ENCODE measurements at places on chromosomes 5 and 9. TPM values are rescaled to one million over a fixed set of nuclear protein-coding genes. Genes with fewer than 3 reads are reported as not detected.

- DNase-seq, result no peak
Observed at GRCh38 chr5:14309199-14309598, 166.1 kb downstream of the TRIO start.

DNA sequence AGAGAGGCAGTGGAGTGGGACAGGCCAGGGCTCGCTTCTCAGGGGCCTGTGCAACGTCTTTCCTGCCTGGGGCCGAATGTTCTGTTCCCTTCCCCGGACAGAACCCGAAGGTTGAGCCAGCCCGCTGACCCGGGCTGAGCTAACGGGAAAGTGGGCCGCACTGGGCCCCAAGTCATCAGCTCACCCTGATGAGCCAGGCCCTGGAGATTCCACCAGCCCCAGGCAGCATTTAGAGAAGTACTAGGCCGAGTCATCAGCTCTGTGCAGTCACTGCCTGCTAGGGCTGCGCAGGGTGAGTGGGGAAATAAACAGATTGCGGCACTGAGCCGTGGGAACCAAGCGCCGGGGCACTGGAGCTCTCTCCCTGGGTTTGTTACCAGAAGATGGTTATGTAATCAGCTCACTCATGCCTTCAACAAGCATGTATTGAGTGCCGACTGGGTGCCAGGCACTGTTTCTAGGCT is 29.1 kb upstream of the DUSP1 start:
- DNase-seq, result no peak

DNA sequence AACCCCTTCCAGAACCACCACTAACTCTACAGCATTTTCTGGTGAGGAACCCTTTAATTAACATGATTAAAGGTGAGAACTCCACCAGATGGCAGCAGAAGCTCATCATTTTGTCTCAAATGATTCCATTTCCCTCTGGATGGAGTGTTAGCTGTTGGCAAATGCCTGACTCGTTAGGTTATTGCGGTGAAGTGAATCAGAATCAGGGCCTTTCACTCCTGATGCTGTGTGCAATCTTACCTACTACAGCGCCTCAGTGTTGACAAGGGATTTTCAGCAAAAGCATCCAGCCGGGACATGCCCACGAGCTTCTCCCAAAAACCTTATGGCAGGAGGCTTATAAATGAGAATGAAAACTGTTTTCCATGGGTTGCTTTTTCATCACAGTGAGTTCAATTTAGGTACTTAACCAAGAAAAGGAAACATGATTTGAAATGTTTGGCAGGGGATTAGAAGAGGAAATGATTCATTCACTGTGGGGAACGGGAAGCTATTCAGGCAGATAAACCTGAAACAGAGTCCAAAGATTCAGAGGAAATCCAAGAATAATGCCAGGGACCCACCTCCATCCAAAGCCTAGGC is 48.0 kb upstream of the CAST start:
- peak; percentile 31 for DNase-seq

DNA sequence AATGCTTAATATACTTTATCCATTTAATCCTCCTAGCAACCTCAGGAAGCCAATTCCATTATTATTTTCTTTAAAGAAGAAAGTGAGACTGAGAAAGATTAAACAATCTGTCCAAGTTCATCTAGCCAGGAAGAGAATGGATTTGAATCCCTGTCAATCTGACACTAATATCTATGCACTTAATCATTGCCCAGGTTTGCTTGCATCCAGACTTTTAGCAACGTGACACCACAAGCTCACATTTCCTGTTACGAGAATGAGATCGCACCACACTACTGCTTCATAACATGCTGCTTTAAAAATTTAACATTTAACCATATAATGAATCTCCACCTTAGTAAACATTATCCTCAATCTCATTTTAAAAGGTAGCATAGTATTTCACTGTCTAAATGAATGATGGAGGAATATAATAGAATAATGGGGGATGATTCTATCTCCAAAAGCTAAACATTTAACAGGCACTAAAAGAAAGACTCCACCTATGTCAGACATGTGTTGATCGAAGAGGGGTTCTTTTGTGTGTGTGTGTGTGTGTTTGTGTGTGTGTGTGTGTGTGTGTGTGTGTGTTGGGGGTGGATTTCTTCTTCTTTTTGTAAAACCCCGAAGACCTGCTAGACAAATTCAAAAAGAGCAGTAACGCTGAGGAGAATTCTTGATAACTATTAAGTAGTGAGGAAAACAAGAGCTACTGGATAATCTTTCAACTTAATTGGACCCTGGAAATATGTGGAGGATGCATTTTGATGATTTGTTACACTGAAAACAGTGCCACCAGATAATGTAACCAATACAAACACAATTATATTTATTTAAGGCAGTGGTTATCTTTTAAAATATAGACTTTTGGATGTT is 138.7 kb upstream of the NR3C1 start:
- no peak for DNase-seq

DNA sequence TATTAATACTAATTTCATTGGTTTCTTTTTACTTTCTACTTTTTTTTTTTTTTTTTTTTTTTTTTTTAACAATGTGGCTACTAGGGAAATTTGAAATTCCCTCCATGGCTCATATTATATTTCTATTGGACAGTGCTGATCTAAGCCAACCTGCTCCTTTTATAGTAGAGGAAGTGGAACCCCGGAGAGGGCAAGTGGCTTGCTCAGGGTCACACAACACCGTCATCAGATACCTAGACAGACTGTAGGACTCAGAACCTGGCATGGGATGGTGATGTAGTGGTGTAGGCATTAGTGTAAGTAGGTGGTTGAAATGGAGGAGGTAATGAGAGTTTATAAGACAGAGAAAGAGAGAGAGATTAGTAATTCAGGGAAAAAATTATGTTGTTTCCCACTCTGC is 10.8 kb downstream of the ZNF618 start:
- DNase-seq, result no peak

GRCh38 chr9:12554636-12555035 is 138.5 kb upstream of the TYRP1 start:
- DNase-seq, result no peak

GRCh38 chr9:89698411-89699005 is 93.7 kb downstream of the GADD45G start:
- no peak for DNase-seq

- DNase-seq, result no peak
Observed at GRCh38 chr9:126114409-126114760, 212.2 kb upstream of the MVB12B start.

DNA sequence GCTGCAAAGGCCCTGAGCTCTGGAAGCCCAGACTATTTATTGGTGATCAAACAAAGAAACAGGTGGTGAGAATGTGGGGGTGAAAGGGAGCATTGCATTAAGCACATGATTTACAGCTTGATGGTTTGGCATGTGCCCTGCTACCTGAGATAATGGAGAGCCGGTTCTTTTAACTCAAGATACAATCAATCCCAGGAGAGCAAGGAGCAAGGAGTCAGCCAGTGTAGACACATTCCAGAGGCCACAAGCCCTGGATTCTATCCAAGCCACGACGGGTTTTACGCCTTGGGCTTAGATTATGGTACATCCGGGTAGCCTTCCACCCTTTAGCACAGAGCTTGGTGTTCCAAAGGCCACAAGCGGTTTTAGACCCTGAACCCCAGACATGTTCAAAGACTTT is 292.2 kb downstream of the CYLC2 start:
- DNase-seq, result no peak

B4GALT1 gene
- 106 TPM for total RNA-seq

SLC36A3 gene
- total RNA-seq, result not detected

MYORG gene
- 0.65 TPM for total RNA-seq

FAM200C gene
- total RNA-seq, result not detected
